ENCODE measurements at places on chromosomes 4 and X.

- no peaks in the 10 kb centered on the region for H3K27me3 ChIP-seq
- DNase-seq: no peak
Observed at GRCh38 chrX:27995611-27996010, 14.4 kb upstream of the DCAF8L1 start.

DNA sequence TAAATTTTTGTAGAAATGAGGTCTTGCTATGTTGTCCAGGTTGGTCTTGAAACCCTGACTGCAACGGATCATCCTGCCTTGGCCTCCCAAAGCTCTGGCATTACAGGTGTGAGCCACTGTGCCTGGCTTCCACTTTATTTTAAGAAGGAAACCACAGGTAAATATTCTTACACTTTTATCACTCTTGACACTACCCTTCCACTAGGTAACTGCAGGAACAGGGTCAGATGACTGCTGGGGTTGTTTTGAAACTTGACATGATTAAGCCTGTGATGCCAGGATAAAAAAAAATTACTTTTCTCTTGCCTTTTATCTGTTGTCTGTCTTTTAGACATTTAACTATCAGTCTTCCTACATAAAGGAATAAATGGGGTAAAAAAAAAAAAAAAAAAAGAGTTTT lies 43.5 kb downstream of the COQ2 start:
- H3K4me3 ChIP-seq: no peak overlapping the region
- no peak overlapping the region for H3K27ac ChIP-seq
- H3K36me3 ChIP-seq: 0 out of 2 replicates have a peak, but pooled peaks cover 5% of the 10 kb centered on the region
- no peak for DNase-seq
- H3K27me3 ChIP-seq: no peaks in the 10 kb centered on the region

- DNase-seq: no peak
- no peak overlapping the region for H3K27ac ChIP-seq
- H3K4me1 ChIP-seq: no peaks in the 10 kb centered on the region
- H3K27me3 ChIP-seq: peaks cover 4% of the 10 kb centered on the region
Observed at GRCh38 chr4:121122661-121123060, 41.5 kb downstream of the TNIP3 start.

GRCh38 chrX:85114776-85115175 lies 111.1 kb downstream of the APOOL start:
- no peaks in the 10 kb centered on the region for H3K27me3 ChIP-seq
- no peak overlapping the region for H3K27ac ChIP-seq
- H3K4me1 ChIP-seq: no peaks in the 10 kb centered on the region
- no peak for DNase-seq
- no peaks in the 10 kb centered on the region for H3K36me3 ChIP-seq
- no peak overlapping the region for H3K4me3 ChIP-seq

DNA sequence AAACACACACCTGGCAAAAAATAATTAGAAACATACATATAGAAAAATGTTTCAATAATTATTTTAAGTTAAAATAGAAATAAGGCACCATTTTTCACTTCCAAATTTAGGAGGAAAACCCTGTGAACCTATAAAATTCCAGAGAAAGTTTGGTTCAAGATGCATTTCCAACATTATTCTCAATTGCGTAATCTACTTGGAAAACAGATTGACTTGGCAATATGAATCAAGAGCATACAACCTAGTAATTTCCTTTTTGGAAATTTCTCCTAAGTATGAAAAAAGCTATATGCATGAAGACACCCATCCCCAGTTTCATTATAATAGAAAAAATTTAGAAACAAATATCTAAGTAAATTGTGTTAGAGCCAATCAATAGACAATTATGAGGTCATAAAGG lies 242.9 kb downstream of the IQCM start:
- H3K4me3 ChIP-seq: no peak overlapping the region
- H3K4me1 ChIP-seq: no peaks in the 10 kb centered on the region
- H3K36me3 ChIP-seq: no peaks in the 10 kb centered on the region
- no peak overlapping the region for H3K27ac ChIP-seq
- DNase-seq: no peak
- H3K27me3 ChIP-seq: peaks cover 1% of the 10 kb centered on the region

GRCh38 chr4:159266981-159267868 lies 164.3 kb downstream of the RAPGEF2 start:
- no peak overlapping the region for H3K4me3 ChIP-seq
- H3K4me1 ChIP-seq: peaks cover 19% of the 10 kb centered on the region
- no peaks in the 10 kb centered on the region for H3K27me3 ChIP-seq
- peak; percentile 25 for DNase-seq
- H3K27ac ChIP-seq: no peak overlapping the region
- H3K36me3 ChIP-seq: no peaks in the 10 kb centered on the region

GRCh38 chr4:107153228-107153627 lies 117.1 kb upstream of the DKK2 start:
- DNase-seq: peak; percentile 21
- H3K4me1 ChIP-seq: peaks cover 9% of the 10 kb centered on the region
- no peaks in the 10 kb centered on the region for H3K27me3 ChIP-seq
- H3K4me3 ChIP-seq: no peak overlapping the region

GRCh38 chr4:140252742-140253555 lies 99.0 kb upstream of the MAML3 start:
- H3K36me3 ChIP-seq: no peaks in the 10 kb centered on the region
- peaks cover 68% of the 10 kb centered on the region for H3K4me1 ChIP-seq
- DNase-seq: no peak
- H3K27ac ChIP-seq: peak overlapping the region; percentile 27
- no peaks in the 10 kb centered on the region for H3K27me3 ChIP-seq

- H3K27ac ChIP-seq: no peak overlapping the region
- H3K4me1 ChIP-seq: peaks cover 20% of the 10 kb centered on the region
- H3K4me3 ChIP-seq: no peak overlapping the region
- no peak for DNase-seq
- no peaks in the 10 kb centered on the region for H3K27me3 ChIP-seq
Observed at GRCh38 chr4:53234111-53234510, 131.8 kb downstream of the SCFD2 start.

GRCh38 chr4:25870081-25870480 lies 7.3 kb upstream of the SEL1L3 start:
- peaks cover 6% of the 10 kb centered on the region for H3K27me3 ChIP-seq
- no peak overlapping the region for H3K27ac ChIP-seq
- H3K4me1 ChIP-seq: no peaks in the 10 kb centered on the region
- no peaks in the 10 kb centered on the region for H3K36me3 ChIP-seq
- H3K4me3 ChIP-seq: no peak overlapping the region

DNA sequence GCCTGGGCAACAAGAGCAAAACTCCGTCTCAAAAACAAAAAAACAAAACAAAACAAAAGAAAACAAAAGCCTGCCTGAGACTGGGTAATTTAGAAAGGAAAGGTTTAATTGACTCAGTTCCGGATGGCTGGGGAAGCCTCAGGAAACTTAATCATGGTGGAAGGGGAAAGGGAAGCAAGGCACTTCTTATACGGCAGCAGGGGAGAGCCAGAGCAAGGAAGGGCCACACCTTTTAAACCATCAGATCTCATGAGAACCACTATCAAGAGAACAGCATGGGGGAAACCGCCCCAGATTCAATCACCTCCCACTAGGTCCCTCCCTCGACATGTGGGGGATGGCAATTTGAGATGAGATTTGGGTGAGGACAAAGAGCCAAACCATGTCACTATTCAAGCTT lies 122.2 kb downstream of the UBE2K start:
- H3K27ac ChIP-seq: no peak overlapping the region
- peaks cover 13% of the 10 kb centered on the region for H3K36me3 ChIP-seq
- H3K4me1 ChIP-seq: peaks cover 11% of the 10 kb centered on the region
- no peaks in the 10 kb centered on the region for H3K27me3 ChIP-seq
- DNase-seq: no peak

DNA sequence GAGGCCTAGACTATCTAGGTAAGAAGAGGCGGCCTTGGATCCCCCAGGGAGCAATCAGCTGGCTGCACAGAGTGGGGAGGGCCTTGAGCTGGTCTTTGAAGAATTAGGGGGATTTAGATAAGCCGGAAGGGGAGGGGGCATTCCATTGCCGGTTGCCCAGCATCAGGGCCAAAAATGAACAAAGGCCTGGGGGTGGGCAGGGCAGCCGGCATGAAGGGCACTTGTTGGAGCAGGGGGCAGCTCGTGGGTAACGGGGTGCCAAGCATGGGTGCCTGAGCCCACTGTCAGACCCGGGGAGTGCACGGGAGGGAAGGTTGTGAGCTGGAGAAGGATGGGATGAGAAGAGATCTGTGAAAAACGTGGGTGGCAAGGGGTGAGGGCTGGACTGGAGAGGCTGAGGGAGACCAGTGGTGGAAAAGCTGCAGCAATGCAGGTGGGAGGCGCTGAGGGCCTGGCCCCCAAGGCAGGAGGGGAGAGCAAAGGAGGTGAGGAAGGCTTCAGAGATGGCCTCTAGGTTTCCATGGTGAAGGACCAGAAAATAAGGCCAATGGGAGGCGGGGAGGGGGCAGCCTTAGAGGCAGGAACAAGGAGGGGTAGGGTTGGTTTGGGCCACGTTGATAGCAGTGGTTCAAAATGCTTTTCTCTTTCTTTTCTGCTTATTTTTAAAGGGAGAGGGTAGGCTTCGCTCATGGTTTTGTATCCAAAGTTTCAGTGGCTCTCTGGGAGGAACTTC lies 8.6 kb downstream of the KLF3 start:
- H3K27me3 ChIP-seq: 0 out of 2 replicates have a peak, but pooled peaks cover 6% of the 10 kb centered on the region
- peaks cover 90% of the 10 kb centered on the region for H3K4me1 ChIP-seq
- peak overlapping the region; percentile 40 for H3K4me3 ChIP-seq
- DNase-seq: no peak
- H3K36me3 ChIP-seq: no peaks in the 10 kb centered on the region

DNA sequence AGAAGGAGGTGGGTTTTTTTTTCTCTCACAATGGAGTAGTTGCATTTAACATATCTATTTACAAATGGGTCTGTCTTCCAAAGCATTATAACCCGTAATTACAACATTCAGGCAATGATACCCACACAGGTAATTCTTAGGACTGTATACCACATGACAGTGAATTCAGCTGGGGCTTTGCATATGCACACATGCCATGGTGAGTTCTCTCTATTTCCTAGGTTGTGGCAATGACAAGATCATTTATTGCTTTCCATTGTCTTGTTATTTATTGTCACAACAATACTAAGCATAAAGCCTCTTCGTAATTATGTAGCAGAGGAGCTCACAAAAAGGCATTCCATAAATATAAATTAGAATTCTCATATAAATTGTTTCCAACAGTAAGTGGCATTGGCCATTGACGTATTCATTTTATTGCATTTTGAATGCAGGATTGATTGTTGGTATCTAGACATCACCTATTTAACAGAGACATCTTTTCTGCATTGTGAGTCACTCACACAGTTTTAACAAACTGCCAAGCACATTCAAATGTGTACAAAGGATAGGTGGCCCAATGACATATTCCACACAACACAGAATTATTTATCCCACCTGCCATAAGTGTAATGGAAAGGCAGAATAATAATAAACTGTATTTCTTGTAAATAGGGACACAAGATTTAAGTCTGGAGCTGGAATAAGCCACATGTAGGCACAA lies 390.7 kb upstream of the GALNT7 start:
- no peak for DNase-seq
- no peak overlapping the region for H3K27ac ChIP-seq

- H3K27ac ChIP-seq: no peak overlapping the region
- H3K27me3 ChIP-seq: no peaks in the 10 kb centered on the region
- DNase-seq: peak; percentile 30
- H3K4me1 ChIP-seq: peaks cover 12% of the 10 kb centered on the region
- H3K36me3 ChIP-seq: no peaks in the 10 kb centered on the region
- H3K4me3 ChIP-seq: no peak overlapping the region
Observed at GRCh38 chrX:96394598-96394997, 290.0 kb upstream of the DIAPH2 start.

- H3K36me3 ChIP-seq: no peaks in the 10 kb centered on the region
- H3K4me1 ChIP-seq: peaks cover 39% of the 10 kb centered on the region
- H3K27me3 ChIP-seq: no peaks in the 10 kb centered on the region
- H3K27ac ChIP-seq: peak overlapping the region; percentile 86
- no peak for DNase-seq
- H3K4me3 ChIP-seq: peak overlapping the region; percentile 74
Observed at GRCh38 chr4:118968813-118969212, 80.2 kb downstream of the SYNPO2 start.

- H3K4me3 ChIP-seq: no peak overlapping the region
- no peak for DNase-seq
- H3K27ac ChIP-seq: no peak overlapping the region
- no peaks in the 10 kb centered on the region for H3K27me3 ChIP-seq
- H3K4me1 ChIP-seq: no peaks in the 10 kb centered on the region
Observed at GRCh38 chrX:87236830-87237440, 280.7 kb upstream of the KLHL4 start.

- DNase-seq: no peak
- peaks cover 38% of the 10 kb centered on the region for H3K36me3 ChIP-seq
- no peak overlapping the region for H3K4me3 ChIP-seq
- H3K27me3 ChIP-seq: peaks cover 3% of the 10 kb centered on the region
Observed at GRCh38 chr4:38699112-38699511, 35.1 kb downstream of the KLF3 start.

- peaks cover 17% of the 10 kb centered on the region for H3K36me3 ChIP-seq
- H3K4me1 ChIP-seq: peaks cover 91% of the 10 kb centered on the region
- DNase-seq: no peak
- H3K27me3 ChIP-seq: no peaks in the 10 kb centered on the region
Observed at GRCh38 chr4:41157009-41157408, 57.3 kb downstream of the APBB2 start.

- peaks cover 48% of the 10 kb centered on the region for H3K4me1 ChIP-seq
- H3K27me3 ChIP-seq: peaks cover 2% of the 10 kb centered on the region
- no peak for DNase-seq
- H3K27ac ChIP-seq: peak overlapping the region; percentile 90
- peak overlapping the region; percentile 60 for H3K4me3 ChIP-seq
Observed at GRCh38 chr4:15233626-15234025, 194.2 kb upstream of the C1QTNF7 start.

DNA sequence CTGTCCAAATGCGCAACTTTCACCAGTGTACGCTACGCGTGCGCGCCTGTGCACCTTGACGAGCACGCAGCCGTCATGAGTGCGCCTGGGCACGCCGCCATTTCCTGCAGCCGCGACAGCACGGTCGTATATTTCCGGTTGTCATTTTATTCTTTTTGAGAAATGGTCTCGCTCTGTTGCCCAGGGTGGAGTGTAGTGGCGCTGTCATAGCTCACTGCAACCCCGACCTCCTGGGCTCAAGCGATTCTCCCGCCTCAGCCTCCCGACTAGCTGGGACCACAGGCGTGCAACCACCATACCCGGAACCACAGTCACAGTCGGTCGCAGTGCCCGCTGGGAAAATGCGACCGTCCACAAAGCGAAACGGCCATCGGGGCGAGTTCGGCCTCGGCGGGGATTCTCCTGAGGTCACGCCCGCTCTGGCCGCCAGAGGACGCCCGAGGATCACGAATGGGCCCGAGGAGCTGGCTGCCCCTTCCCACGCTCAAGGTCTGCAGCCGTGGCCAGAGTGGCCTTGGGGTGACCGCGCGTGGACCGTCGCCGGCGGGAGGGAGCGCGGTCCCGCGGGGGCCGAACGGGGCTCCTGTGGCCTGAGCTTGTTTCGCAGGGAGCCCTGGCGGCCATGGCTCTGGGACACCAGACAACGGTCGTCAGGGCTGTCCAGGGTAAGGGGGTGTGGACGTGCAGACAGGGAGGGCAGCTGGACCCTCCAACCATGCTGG lies 23.7 kb upstream of the PNMA3 start:
- H3K4me1 ChIP-seq: no peaks in the 10 kb centered on the region
- DNase-seq: peak; percentile 24
- H3K27ac ChIP-seq: no peak overlapping the region
- no peaks in the 10 kb centered on the region for H3K36me3 ChIP-seq
- H3K4me3 ChIP-seq: peak overlapping the region; percentile 63
- no peaks in the 10 kb centered on the region for H3K27me3 ChIP-seq

GRCh38 chr4:31261632-31262031 lies 541.5 kb downstream of the PCDH7 start:
- H3K36me3 ChIP-seq: peaks cover 3% of the 10 kb centered on the region
- H3K27me3 ChIP-seq: no peaks in the 10 kb centered on the region
- H3K4me1 ChIP-seq: no peaks in the 10 kb centered on the region
- no peak for DNase-seq

- no peak overlapping the region for H3K27ac ChIP-seq
- no peak overlapping the region for H3K4me3 ChIP-seq
- peaks cover 35% of the 10 kb centered on the region for H3K4me1 ChIP-seq
- H3K36me3 ChIP-seq: no peaks in the 10 kb centered on the region
- no peak for DNase-seq
Observed at GRCh38 chr4:54095110-54095825, 4.7 kb upstream of the GSX2 start.

All from HFFc6 (cell line).